ENCODE measurements at places on chromosomes 6 and 20.

- DNase-seq, result no peak
Observed at GRCh38 chr6:46378882-46379416, 112.3 kb downstream of the RCAN2 start.

DNA sequence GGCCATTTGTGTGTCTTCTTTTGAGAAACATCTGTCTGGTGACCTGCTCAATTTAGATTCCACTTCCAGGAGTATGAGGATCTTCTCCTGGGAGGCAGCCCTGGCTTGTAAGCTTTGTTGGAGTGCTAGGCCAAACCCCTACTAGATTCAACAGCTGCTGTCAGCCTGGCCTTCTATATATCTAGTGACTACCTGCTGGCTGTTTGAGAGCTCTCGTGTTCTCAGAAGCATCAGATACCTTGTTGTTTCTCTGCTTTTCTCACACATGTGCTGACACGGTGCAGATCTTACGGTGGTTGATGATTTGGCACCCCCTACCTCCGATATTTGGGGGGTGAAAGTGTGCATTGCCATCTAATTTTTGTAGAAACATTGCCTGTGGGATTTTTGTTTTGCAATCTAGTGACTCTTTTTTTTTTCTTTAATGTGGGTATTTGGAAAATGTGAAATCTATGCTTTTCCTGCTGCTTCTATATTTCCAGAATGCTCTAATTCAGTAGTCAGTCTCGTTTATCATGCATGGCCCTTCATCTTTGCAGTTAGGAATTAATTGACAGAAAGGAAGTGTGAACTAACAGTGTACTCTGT is 4.7 kb downstream of the CCN2 start:
- DNase-seq, result no peak

- no peak for DNase-seq
Observed at GRCh38 chr6:12976366-12976765, 259.8 kb downstream of the PHACTR1 start.

DNA sequence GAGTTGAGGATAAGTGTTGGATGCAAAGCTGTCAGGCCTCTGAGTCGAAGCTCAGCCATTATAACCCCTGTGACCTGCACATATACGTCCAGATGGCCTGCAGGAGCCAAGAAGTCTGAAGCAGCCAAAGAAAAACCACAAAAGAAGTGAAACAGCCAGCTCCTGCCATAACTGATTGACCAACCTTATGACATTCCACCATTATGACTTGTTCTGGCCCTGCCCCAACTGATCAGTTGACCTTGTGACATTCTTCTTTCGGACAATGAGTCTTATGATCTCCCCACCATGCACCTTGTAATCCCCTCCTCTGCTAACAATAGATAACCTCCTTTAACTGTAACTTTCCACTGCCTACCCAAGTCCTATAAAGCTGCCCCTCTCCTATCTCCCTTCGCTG is 133.7 kb upstream of the AGPAT4 start:
- DNase-seq, result no peak

DNA sequence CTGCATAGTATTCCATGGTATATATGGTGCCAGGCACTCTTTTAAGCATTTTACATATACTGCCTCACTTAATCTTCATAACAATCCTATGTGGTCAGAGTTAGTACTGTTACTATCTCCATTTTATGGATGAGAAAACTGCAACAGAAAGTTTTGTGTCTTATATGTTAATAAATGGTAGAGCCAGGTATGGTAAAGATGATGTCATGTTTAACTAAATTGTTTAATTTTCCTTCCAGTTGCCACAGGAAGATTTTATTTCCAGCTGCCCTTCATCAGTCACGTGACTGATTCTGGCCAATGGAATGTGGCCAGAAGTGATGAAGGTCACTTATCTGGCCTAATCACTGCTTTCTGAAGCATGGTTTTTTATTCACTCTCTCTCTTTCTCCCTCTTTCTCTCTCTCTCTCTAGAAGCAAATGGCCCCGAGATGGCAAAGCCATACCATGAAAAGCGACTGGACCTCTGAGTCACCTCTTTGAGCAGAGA is 75.7 kb upstream of the BTBD3 start:
- no peak for DNase-seq

All from C1 segment of cervical spinal cord (tissue), 14 donors.